ENCODE measurements at places on chromosomes 12 and 14.

GRCh38 chr12:109704371-109705098 lies 9.1 kb upstream of the FAM222A start:
- no peak for DNase-seq

DNA sequence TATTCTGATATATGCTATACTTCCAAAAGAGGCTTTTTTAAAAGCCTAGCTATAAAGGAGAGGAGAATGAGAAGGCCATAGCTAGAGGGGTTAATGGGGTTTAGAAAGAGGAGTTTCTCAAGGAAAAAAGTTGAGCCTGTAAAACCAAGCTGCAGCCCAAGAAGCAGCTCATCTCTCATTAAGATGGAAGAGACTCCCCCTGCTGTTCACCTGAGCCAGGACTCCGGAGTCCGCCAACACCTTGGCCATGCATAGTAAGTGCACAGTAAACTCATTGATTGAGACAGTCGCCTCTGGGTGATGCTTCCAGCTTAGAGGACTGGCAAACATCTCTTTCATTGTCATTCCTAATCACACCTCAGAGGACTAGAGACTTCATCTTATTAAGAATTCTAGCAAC lies 46.2 kb downstream of the ANO2 start:
- DNase-seq = no peak

DNA sequence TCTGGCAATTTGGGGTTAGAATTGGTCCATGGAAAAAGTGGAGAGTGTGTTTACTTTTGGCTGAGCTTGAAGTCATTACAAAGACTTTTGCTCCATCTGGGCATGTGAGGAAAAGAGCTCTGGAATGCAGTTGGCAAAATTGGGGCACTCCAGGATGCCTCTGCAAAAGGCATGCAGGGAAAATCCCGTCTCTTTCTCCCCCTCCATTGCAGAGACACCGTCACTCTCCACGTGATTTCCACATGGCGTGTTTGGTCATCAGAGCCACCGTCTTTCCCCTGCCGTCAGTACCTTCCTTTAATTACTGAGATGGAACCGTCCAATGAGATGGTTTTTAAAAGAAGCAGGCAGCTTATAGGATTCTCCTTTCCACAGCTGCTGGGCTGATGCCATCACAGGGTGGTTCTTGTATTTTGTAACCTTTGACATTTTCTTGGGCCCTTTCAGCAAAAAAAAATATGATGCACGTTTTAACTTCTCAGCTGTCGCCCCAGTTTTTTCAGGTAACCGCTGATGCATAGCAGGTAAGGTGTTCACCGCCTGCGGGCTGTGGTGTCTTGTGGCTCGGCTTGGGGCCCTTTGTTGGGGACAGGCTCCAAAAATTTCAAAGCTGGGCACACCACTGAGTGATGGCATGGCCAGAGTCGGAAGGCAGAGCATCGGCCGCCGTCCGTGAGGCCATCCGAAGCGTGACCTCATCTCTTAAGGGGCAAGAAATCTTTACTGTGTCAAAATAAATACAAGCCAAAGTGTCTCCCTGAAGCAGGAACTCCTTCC lies 68.4 kb downstream of the CACNA1C start:
- no peak for DNase-seq

DNA sequence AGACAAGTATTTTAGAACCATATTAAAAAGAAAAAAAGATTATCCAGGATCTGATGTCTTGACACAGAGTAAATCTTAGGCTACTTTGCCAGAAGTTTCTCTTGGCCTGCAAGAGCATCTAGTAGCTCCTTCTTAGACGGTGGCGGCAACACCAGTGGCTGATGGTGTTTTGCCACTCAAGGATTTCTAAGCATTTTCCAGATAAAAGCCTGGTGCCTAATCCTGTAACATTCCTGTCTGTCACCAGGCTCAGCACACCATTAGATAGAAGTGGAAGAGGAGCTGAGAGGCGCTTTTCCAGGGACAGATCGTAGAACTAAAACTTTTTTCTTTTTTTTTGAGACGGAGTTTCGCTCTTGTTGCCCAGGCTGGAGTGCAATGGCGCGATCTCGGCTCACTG lies 14.0 kb downstream of the WNT5B start:
- no peak for DNase-seq

GRCh38 chr14:93430315-93431035 lies at the start of gene UNC79:
Gene UNC79 (plus strand): TSS chr14:93430939. CDS start chr14:93431030, 91 bp downstream.
- peak; percentile 75 for DNase-seq

- DNase-seq = no peak
Observed at GRCh38 chr14:73744175-73744867, 30.1 kb upstream of the PNMA1 start.

- no peak for DNase-seq
Observed at GRCh38 chr14:103198131-103199105, 75.2 kb downstream of the TNFAIP2 start.

DNA sequence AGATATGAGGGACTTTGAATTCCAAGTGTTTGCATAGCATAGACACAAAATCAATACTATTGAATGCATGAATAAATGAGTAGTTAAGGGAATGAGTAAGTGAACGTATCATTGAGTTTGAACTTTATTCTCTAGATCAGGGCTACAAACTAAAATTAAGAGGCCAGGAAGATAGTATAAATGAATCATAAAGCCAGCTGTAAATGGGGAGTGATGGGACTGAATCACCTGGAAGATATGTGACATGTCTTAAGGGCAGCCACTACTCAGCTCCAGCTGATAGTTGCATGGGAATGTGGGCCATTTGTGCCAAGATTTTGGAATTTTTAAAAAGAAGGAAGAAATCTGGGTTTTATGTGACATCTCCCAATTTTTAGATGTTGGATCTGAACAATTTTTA lies 229.9 kb downstream of the AKAP6 start:
- DNase-seq = no peak

DNA sequence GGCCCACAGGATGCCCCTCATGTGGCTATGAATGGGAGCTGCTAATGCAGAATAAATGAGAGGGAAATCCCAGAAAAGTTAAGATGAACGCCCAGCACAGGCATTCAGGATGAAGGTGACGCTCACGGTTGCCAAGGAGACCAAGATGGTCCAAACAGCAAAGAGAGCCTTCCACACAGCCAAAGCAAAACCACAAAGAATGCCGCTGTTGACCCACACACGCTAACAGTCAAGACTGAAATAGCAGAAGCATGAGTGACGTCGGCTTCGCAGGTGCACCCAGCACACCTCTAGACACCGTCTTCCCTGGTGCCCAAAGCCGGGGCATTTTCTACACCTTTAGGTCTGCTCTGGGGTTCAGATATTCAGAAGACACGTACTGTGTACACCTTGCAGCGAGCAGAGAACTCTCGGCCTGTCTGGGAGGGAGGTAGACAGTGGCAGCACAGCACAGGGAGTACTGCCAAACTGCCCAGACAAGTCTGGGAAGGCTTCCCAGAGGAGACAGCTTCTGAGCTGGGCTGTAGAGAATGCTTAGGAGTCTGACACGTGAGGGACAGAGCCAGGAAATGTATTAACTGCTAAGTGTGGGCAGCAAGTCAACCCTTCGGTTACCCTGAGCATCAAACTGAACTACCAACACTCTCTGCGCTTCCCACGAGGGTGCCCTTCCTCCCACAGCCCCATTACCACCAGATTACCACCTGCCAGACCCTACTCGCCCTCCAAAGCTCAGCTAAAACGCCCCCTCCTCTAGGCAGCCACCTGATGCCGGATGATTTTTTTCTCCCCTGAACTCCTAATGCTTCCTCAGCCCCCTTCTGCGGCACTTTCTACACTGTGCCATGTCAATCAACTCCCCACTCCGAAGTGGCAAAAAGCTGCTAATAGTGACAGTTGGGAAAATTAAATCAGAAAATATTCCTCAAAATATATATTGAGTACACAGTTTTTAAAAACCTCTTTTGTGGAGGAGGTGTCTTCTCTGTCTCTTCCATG lies 50.1 kb downstream of the CCDC88C start:
- DNase-seq = no peak

DNA sequence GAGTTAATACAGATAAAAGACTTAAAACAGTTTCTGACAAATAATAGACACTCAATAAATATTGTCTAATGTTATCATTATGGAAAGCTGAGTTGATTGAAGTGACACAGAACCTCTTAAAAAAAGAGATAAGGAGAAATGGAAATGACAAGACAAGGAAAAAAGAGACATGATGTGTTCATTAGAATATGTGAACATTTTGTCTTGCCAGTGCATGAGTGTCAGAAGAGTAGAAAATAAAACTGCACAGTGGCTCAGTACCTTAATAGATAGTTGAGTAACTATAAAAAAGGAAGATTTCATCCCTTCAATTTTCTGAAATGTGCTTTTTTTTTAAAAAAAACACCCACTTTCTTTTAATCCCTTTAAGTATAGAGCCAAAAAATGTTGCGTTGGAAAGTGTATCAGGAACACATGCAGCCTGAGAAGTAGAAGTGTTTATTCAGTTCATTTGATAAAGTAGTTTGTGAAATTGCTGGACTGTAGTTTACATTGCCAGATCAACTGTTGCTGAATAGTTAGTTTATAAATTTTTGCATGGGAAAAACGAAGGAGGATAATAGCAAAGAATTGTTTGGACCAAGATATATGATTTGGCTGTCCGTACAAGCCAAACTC lies 56.6 kb upstream of the ACSS3 start:
- DNase-seq = no peak

DNA sequence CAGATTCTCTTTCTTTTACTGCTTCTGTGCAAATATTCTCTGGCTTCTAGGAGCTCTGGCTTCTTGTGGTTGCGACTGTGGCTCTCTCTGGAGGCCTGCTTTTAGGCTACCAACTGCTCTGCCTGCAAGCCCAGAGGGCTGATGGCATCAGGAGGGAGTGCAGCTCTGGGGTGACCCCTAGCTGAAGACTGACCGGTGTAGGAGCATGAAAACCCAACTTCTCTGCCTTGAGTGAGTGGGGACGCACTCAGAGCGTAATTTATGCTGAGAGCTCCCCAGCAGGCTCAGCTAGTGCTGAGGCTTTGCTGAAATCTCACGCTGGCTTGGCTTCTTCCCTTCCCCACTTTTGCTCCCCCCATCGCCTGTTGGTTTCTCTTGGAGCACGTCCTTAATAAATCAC lies 29.9 kb upstream of the RBM19 start:
- no peak for DNase-seq

- no peak for DNase-seq
Observed at GRCh38 chr12:46773586-46774321, 52.0 kb downstream of the SLC38A4 start.

- no peak for DNase-seq
Observed at GRCh38 chr14:43003845-43004244, 1397.2 kb downstream of the LRFN5 start.

DNA sequence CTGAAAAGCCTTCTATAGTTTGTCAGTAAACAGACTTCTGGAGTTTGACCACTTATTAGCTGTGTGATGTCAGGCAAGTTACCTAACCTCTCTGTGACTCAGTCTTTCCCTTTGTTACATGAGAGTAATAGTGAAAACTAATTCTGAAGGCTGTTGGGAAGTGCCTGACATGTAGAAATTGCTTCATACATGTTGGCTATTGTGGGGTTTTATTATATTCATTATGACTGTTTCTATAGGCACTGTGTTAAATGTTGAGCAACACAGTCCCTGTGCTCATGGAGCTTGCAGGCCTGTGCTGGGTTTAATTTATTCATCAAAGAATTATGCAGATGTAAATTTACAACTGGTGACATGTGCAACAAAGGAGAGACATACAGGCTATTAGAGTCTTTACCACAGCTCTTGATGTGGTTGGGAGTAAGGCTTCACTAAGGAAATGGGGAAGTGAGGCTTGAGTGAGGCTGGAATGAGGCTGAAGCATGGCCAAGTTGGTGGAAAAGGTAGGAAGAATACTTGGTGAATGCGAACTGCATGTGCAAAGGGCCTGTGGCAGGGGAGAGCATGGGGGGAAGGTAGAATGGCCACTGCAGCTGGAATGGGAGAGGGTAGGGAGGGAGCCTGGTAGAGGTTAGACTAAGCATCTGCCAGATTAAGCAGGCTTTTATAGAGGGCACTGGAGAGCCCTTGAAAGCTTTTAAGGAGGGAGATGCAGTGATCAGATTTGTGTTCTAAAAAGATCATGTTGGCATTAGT lies 236.4 kb upstream of the CRY1 start:
- no peak for DNase-seq

- no peak for DNase-seq
Observed at GRCh38 chr12:66786531-66787308, 107.8 kb upstream of the GRIP1 start.

GRCh38 chr12:19273482-19274330 lies 144.2 kb downstream of the PLEKHA5 start:
- DNase-seq = no peak

- no peak for DNase-seq
Observed at GRCh38 chr14:81555051-81555450, 21.4 kb upstream of the SEL1L start.

DNA sequence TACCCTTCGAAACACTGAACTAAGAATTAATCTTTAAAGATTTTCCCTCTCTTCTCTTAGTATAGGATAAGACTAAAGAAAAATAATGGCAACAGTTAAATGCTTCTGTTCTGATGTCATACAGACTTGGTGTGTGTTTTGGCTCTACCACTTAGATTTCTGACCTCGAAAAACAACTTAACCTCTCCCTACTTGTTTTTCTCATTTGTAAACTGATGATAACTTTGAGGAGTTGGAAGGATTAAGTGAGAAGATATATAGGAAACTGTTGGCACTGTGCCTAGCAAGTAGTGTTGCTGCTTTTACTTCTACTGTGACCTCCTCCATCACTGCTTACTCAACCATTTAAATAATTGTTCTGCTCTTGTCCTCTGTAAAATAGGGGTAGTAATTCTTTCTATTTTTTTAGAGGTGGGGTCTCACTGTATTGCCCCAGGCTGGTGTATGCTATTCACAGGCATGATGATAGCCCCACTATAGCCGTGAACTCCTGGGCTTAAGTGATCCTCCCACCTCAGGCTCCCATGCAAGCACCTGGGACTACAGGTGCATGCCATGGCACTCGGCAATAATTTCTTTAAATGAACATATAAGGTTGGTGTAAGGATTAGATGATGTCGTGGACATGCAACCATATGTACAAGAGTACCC lies 22.4 kb downstream of the PALS1 start:
- no peak for DNase-seq

GRCh38 chr12:70040141-70040540 lies 203.1 kb upstream of the CNOT2 start:
- DNase-seq = no peak

DNA sequence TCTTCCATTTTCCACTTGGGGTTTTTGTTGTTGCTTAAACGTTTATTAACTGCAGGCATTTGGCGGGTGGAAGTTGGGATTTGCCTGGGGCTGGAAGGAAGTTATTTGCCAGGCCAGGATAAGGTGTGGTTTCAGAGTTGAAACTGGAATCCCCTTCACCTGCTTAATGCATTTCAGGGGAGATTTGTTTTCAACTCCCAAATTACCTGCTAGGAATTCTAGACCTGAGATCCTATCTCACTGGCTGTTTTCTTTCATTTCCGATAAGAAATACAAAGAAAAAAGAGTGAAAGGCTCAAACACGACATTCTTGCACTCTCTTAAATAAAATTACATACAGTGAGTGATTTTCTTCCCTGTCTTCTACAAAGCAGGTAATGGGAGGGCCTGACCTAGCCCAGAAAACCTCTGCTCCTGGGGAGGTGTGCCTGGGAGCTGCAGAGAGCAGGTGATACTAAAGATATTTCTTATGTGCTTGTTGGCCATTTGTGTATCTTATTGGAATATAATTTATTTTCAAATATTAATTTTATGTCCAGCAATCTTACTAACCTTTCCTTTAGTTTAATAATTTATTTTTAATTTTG lies 278.2 kb downstream of the ZFP36L1 start:
- no peak for DNase-seq

All from hypothalamus (tissue), 51 donors.